Left colon (tissue), 2 donors: ENCODE measurements at places on chromosomes 11 and 22. TPM values are rescaled to one million over a fixed set of nuclear protein-coding genes. Genes with fewer than 3 reads are reported as not detected.

- no peak for DNase-seq
These were observed 60.6 kb upstream of the CD44 start for GRCh38 chr11:35078470-35078735.

Gene FGF3
- not detected for total RNA-seq

DNA sequence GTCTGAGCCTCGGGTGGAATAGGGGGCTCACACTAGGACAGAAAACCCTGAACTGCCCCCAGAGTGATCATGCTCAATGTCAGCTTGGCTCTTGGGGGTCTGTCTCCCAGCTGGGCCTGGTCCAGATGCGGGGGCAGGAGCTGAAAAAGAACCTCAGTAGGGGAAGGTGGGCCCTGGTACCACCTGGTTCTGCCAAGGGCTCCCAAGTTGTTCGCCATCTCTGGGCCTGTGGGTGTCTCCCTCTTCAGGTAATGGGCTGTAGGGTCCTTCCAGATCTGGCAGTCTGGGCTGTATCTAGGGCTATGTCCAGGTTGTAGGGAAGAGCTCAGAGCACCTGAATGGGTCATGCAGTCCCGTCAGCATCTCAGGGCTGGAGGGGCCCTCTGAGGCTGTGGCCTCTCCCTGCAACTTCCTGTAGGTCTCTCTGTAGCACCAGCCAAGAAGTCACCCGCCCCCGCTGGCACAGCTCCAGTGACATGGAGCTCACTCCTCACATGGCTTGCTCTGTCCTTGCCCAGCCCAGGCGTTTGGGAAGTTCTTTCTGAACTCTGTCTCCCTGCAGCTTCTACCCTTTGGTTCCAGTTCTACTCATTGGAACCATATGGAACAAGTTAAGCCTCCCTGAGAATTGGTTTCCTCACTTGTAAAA, 33.0 kb upstream of the SOX10 start:
- peak; percentile 79 for DNase-seq

DNA sequence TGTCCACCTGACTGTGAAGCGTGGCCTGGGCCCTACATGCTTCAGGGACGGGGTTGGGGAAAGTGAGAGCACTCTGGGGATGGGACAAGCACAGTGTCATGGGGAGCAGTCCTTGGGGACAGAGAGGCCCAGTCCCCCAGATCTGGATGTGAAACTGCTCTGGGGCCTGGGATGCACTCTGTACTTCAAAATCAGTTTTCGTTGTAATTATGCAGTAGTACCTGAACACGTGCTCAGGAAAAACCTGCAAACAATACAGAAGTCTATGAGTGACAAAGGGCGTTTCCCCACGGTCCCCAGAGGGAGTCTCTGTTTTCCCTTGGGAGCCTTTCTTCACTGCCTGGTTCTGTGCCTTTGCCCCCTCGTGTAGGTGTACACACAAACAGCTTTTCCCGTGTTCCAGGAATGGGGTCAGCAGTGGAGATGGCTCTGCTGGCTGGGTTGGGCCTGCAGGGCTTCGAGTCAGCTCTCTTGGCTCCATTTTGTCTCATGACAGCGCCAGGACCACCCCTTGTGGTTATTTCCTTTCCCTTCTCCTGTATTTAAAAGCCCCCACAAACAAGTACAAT, 5.2 kb upstream of the TNFRSF13C start:
- no peak for DNase-seq

Gene LRRC56
- total RNA-seq, result 4.7 TPM

DNA sequence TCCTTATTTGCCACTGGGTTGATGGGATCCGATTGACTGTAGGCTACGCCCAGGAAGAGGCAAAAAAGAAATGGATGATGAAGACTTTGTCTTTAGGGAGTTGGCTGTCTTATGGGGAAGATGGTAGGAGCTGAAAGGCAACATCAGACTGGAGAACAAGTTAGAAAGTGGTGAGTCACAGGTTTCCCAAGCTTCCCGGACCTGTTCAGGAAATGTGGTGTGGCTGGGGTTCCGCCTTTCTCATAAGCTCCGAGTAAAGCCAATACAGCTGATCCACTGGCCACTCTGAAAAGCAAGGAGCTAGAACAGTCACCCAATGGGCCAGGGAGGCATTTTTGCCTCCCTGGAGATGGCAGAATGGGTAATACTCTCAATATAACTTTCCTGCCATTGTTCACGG, 194.5 kb downstream of the SNX19 start:
- no peak for DNase-seq

Gene FAM181B
- 0.27 TPM for total RNA-seq

GRCh38 chr11:41254966-41255365, 204.5 kb downstream of the LRRC4C start:
- DNase-seq, result no peak

Gene TRPC6
- total RNA-seq, result 0.70 TPM

Gene SCUBE1
- 5.8 TPM for total RNA-seq

Gene OTOG
- not detected for total RNA-seq

GRCh38 chr11:49505231-49505630, 296.8 kb upstream of the FOLH1 start:
- DNase-seq, result no peak

- DNase-seq, result no peak
These were observed 14.5 kb upstream of the CAPRIN1 start for GRCh38 chr11:34037016-34037415.

Gene PRODH
- 15.5 TPM for total RNA-seq

DNA sequence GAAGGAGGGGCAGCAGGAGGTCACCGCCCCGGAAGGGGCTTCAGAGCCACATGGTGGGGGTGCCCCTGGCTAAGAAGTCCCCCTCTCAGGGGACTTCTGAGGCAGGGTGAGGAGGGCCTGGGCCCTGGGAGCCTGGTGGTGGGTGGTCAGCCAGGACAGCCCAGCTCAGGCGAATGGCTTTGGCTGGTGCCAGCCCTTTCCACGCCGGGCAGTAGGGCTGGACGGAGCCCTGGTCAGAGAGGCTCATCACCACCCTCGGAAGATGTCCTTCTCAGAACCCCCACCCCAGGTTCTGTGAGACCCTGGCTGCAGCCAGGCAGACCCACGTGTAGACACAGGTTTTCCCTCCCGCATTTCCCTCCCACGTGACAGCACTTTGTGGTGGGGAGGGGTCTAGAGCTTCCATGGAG, 35.9 kb downstream of the OSBPL5 start:
- no peak for DNase-seq

Gene BAIAP2L2
- 61.2 TPM for total RNA-seq

DNA sequence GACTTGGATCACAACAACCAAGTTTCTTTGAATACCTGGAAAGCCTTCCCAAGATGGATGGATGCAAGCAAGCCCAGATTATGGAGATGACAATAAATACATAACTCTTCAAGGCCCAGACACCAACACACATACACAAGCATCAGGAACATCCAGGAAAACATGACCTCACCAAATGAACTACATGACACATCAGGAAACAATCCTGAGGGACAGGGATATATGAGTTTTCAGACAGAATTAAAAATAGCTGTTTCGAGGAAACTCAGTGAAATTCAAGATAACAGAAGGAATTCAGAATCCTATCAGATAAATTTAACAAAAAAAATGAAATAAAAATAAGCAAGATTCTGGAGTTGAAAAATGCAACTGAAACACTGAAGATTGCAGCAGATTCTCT, 659.4 kb downstream of the METTL15 start:
- DNase-seq, result no peak

GRCh38 chr11:46335890-46336562, 11.2 kb upstream of the DGKZ start:
- DNase-seq, result no peak

- DNase-seq, result no peak
These were observed 245.7 kb downstream of the ST3GAL4 start for GRCh38 chr11:126601136-126601535.

DNA sequence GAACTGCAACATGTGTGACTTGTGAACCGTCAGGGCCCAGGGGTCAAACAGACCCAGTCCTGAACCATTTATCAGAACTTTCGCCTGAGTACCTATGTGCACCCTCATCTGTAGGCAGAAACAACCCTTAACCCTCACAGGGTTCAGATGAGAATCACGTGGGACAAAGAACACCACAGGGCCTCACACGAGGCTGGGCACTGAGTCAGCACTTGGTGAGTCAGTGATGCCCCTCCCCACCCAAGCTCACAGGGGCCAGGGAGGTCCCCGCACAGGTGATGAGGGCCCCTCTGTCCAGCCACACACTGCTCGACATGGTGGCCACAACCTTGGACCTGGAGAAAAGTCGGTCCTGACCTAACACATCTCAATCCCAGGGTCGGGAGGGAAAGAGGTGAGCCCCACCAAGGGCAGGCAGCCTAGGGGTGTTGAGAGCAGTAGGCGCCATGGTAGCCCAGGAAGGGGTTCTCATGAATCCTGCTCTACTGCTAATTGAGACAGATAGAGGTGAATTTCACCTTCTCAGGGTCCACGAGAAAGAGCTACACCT, 176.4 kb downstream of the SHANK2 start:
- DNase-seq, result no peak

GRCh38 chr22:23233084-23233531, 52.8 kb downstream of the BCR start:
- DNase-seq, result no peak

Gene A4GALT
- 5.1 TPM for total RNA-seq

- DNase-seq, result no peak
These were observed 27.7 kb upstream of the ETS1 start for GRCh38 chr11:128615076-128615475.

DNA sequence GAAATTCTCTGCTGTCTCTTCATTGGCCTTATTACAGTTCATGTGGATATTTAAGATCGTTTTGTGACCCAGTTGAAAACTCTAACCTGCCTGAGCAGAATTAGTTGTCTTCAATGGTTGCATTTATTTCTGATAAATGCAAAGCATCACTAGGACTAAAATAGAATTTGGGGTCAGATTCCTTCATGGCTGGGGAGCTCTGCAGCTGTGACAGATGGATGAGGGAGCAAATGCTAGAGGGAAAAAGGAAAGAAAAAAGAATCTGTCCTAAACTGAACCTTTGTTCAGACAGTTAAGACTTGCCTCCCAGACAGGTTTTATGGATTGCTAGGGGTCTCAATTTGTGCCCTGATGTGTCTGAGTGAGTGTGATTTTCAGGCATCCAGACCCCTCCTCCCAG, 113.0 kb downstream of the SYT9 start:
- no peak for DNase-seq

DNA sequence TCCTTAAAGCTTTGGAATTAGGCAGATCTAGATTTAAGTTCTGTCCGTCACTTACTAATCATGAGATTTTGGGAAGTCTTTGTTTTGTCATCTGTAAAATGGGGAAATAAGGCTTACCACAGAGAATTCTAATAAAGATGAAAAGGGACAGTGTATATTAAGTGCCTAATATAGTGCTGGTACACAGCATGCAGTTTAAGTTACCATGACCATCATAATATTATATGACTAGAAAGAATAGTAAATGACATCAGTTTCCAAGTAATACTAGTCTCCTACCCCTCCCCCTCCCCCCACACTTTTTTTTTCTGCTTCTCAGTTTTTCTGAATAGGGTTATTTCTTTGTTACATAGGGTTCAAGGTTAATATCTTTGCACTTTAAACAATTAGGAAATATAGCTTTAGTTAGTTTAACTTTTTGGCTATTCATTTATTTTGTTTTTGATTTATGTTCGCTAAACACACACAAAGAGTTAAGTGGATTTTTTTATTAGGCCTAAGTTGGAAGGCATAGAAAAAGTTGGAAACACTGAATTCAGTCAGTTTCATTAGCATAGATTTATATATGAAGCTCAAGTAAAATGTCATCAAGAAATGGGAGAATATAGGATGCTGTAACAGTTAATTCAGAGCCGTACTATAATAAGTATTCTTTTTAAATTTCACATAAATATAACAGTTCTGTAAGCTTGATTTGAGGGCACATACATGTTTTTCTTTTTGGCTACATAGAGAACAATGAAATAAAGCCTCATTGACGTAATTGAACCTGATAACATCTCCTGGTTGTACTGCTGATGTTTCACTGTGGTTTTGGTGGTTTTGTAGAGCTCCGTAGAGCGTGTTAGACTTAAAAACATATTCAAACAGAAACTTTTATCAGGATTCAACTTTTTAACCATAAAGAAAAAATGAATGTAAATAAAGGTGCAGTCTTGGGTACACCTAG, 121.2 kb downstream of the PDE3B start:
- no peak for DNase-seq

Gene KREMEN1
- 24.0 TPM for total RNA-seq

- DNase-seq, result no peak
These were observed 302.8 kb downstream of the FAT3 start for GRCh38 chr11:92527467-92527866.

DNA sequence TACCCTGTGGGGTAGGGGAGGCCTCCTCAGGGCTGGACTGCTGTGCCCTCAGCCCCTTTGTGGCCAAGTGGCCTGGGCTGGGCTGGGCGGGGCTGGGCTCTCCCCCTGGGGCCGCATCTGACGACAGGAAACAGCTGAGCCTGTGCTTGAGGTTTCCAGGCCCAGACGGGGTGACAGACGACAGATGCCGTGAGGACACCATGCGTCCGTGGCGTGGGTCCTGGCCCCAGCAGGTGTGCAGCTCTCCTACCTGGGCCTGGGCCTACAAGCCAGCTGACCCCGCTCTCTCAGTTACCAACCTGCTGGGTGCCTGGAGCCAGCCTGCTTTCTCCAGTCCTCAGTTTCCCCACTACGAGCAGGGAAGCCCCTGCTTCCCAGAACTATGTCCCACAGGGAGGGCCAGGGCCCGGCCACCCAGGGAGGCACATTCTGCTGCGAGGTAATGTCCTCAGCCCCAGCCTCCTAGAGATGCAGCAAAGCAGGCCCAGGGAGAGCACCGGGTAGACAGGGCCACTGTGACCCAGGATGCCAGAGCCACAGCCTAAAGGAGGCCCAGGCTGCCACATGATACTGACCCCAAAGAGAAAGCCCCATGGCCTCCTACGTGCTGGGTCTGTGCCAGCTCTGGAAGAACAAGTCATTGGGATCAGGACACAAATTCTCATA, 181.3 kb downstream of the IGLL1 start:
- no peak for DNase-seq

- no peak for DNase-seq
These were observed 299.0 kb downstream of the ETS1 start for GRCh38 chr11:128288368-128288767.

- no peak for DNase-seq
These were observed 4.8 kb upstream of the MOB2 start for GRCh38 chr11:1491379-1491778.

DNA sequence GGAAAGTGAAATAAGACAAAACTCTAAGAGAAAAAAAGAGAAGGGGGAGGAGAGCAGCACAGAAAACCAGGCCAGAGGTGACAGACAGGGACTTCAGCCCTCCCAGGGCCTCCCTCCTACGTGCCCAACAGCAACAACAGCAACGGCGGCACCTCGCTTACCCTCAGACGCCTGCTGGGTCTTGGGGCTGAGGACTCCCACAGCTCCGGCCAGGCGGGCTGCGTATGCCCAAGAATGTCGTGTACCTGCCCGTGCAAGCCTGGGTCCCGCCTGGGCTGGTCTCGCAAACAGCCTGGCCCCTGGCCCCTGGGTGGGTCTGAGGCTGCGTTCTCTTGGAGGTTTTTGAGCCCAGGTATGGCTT, 30.5 kb downstream of the ARAP1 start:
- no peak for DNase-seq

GRCh38 chr11:72024069-72024754, 25.5 kb downstream of the IL18BP start:
- DNase-seq, result no peak

Gene SCN4B
- 1.6 TPM for total RNA-seq
